ENCODE measurements at places on chromosomes 4 and X.

DNA sequence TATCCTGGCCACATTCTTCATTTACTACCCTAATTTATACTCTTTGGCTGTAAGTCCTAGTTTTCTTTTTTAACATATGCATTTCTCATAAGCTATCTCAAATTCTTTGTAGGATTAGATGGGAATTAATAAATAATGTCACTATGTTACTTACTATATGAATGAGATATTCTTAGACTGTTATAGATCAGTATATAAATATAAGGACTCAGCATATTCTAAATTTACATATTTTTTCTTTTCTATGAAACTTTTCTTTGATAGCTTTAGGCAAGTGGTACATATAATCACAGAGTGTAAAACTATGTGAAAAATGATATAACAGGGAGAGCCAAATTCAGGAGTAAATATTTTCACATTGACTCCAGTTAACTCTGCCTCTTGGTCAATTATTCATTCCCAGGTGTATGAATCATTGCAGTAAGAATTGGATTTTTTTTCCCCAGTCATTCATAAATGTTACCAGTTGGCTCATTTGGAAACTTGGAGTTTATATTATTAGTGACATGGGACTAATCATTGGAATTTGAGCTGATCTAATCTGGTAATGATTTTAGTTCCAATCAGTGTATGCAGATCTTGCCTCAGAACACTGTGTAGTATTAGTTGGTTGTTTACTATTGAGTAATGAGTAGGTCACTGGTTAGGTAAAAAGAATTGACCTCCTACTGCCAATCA is 25.3 kb downstream of the FHIP1A start:
- no peak for DNase-seq

GRCh38 chr4:68359508-68359907 is 9.6 kb upstream of the YTHDC1 start:
- no peak for DNase-seq

- DNase-seq = no peak
Observed at GRCh38 chr4:185112104-185112503, 31.0 kb upstream of the SLC25A4 start.

GRCh38 chrX:72540318-72540717 is 32.3 kb downstream of the HDAC8 start:
- DNase-seq = no peak

DNA sequence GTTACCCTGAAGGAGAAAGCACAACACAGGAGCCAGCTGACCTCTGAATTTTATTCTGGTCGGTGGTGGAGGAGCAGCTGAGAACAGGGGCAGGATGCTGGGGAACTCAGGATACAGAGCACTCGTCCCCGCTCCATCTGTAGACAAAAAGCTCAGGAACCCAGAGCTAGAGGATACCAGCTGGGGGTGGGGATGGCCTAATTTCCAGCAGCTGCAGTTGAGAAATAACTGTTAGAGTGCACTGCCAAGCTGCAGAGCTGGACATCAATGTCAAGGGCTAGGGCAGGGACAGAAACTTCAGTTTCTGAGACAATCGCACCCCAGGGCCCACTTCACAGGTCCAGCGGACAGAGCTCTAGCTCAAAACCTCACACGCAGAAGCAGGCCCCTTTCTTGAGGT is 122.1 kb upstream of the GUCY1A1 start:
- no peak for DNase-seq

- DNase-seq = no peak
Observed at GRCh38 chr4:72991873-72992272, 77.6 kb downstream of the COX18 start.

DNA sequence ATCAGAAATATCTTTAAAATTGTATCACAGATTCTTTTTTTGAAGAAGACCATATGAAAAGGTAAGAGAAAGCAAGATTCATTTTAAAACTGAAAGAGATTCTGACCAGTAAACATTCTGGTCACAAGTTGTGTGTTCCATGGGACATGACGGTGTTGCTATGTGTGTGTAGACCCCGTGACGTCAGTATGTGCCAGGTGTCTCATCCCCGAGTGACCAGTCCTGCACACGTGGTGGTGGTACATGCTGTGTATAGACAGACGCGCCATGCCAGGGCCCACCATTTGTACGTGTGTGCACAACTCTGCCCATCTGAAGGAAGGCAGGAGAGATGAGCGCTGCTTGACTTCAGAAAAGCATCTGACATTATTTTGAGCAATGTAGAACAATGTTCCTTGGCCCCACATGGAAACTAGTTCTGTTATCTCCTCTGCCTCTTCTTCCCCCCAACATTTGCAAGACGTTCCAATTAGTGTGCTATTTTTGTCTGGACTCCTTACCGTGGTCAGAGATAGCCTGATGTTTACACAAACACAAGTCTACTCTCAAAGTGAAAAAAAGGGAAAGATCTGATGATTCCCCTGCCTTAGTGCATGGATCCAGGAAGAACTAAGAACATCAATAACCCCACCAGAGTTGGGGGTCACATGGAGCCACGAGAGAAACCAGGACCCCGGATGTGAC is 51.2 kb downstream of the IRF2 start:
- DNase-seq = no peak

All from omental fat pad (tissue), 4 donors.